Ascending aorta (tissue), 2 donors: ENCODE measurements at places on chromosomes 2 and 18. TPM values are rescaled to one million over a fixed set of nuclear protein-coding genes. Genes with fewer than 3 reads are reported as not detected.

DNA sequence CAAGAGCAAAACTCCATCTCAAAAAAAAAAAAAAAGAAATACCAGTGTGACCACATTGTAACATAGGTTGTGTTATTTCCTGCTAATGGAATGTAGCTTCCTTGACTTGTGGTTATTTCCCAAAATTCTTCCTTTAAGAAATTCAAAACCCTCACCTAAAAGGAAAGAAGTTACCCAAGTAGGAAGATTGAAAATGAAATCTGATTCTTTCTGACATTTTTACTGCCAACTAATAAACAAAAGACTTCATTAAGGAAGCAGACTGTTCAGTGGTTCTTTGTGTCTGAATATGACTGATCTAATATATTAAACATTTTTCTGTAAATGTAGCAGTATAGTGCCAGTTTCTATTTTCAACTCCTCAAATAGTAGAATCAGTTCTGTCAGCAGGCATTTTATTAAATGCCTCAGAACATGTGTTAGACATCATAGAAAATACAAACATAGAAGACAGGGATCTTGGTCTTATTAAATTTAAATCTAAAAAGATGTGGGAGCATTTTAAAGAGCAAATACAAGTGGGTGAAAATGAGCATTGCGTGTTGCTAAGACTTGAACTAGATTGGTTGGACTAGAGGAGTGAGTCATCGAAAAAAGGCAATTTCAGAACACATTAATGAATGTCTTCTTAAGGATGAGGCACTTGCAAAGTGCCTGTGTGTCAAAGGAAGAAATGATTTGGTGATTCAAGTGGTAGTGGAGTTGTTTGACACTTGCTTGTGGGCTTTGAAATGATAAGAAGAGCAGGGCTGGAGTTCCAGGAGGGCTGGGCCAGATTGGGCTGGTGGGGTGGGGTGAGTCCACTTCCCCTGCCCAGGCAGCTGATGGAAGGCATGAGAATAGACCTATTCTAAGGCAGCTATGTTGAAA, 53.4 kb downstream of the PKP4 start:
- H3K27me3 ChIP-seq: no peaks in the 10 kb centered on the region
- H3K4me1 ChIP-seq: no peaks in the 10 kb centered on the region
- no peak overlapping the region for H3K4me3 ChIP-seq
- no peak overlapping the region for H3K27ac ChIP-seq

DNA sequence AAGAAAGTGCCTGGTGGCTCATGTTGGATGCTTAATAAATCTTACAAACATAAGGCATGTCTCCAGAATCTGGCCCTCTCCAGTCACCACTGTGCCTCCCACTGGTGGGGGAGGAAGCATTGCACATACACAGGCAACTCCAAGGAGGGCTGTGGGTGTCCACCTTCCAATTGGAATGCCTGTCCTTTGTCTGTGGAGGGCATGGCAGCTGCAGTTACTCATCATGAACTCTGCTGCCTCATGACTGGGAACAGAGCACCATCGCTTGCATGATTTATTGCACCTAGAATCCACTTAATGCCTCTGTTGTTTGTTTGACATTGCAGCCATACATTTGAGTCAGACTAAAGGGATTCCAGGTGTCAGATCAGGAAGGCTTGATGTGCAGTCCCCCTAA, 278.9 kb downstream of the PRKCE start:
- no peaks in the 10 kb centered on the region for H3K36me3 ChIP-seq
- DNase-seq: peak; percentile 16
- no peaks in the 10 kb centered on the region for H3K27me3 ChIP-seq
- no peak overlapping the region for H3K27ac ChIP-seq

DNA sequence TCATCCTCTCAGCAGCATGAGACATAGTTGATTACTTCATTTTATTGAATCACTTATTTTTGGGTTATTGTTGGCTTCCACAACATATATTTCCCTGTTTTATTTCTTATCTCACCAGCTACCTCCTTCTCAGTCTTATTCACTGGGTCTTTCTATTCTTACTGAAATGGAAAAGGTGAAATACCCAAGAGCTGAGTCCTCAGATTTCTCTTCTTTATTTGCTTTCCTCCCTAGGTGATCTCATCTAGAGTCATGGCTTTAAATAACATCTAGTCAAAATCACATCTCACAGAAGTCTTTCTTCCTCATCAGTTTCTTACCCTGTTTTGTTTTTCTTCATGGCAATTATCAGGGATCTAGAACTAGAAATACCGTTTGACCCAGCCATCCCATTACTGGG, 105.0 kb upstream of the RBBP8 start:
- H3K36me3 ChIP-seq: no peaks in the 10 kb centered on the region
- no peak overlapping the region for H3K4me3 ChIP-seq
- DNase-seq: no peak
- no peaks in the 10 kb centered on the region for H3K27me3 ChIP-seq

- no peaks in the 10 kb centered on the region for H3K36me3 ChIP-seq
- H3K4me3 ChIP-seq: no peak overlapping the region
- no peak for DNase-seq
Measured at GRCh38 chr2:230711224-230711623, 1.4 kb upstream of the CAB39 start.

DNA sequence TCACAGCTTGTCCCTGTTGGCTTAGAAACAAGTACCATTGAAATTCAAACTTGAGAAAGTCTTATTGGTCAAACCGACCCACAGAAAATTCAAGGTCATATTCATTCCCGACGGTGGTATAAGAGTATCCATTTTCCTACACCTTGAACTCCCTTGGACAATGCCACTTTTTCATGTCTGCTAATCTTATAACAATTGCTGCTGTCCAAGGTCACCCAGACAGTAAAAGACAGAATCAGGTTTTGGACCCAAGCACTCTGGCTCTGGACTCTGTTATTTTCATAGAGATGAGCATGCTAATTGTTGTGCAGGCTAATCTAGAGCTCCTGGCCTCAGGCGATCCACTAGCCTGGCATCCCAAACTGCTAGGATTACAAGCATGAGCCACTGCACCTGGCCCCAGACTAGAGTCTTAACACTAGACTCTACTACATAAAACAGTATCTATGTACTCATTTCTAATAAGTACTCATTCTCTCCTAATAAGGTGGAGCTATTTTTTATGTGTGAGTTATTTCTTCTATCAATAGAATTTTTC, 57.8 kb downstream of the C2orf76 start:
- DNase-seq: no peak
- H3K36me3 ChIP-seq: no peaks in the 10 kb centered on the region
- no peak overlapping the region for H3K27ac ChIP-seq
- no peaks in the 10 kb centered on the region for H3K4me1 ChIP-seq

DNA sequence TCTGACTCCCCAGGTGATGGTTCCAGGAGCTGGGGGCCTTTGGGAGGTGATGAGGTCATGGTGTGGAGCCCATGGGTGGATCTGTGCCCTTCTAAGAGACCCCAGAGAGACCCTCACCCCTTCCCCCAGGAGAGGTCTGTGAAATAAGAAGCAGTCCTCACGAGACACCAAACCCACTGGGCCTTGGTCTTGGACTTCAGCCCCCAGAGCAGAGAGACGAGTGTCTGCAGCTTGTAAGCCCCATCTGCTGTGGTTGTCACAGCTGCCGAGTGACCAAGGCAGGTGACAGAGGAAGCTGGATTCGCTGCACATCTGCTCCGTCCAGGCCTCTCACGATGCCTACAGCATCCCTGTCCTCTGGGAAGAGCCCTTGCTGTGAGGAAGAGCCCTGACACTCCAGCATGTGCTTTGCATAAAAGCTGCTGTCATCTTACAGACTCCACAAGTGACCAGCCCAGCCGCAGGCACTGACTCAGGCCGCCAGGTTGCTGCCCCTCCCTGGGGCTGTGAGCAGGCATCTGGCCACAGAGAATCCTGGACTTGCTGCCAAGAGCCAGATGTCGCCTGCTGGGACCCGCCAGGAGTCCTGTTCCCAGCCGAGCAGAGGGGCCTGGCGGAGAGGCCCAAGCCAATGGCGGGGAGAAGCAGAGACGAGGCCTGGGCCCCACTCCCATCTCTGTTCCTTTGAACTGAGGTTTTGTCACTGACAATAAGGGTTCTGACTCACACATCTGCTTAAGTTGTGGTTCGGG, 150.8 kb downstream of the PXDN start:
- H3K4me1 ChIP-seq: peaks cover 9% of the 10 kb centered on the region
- no peak for DNase-seq
- no peak overlapping the region for H3K4me3 ChIP-seq
- H3K27me3 ChIP-seq: no peaks in the 10 kb centered on the region
- H3K27ac ChIP-seq: no peak overlapping the region

The PAX3 gene
- total RNA-seq: not detected

The NT5C1B gene
- total RNA-seq: not detected

GRCh38 chr2:207180741-207181140, 15.0 kb upstream of the KLF7 start:
- no peak overlapping the region for H3K4me3 ChIP-seq
- H3K4me1 ChIP-seq: no peaks in the 10 kb centered on the region
- H3K27me3 ChIP-seq: no peaks in the 10 kb centered on the region
- no peaks in the 10 kb centered on the region for H3K36me3 ChIP-seq
- H3K27ac ChIP-seq: no peak overlapping the region
- no peak for DNase-seq

DNA sequence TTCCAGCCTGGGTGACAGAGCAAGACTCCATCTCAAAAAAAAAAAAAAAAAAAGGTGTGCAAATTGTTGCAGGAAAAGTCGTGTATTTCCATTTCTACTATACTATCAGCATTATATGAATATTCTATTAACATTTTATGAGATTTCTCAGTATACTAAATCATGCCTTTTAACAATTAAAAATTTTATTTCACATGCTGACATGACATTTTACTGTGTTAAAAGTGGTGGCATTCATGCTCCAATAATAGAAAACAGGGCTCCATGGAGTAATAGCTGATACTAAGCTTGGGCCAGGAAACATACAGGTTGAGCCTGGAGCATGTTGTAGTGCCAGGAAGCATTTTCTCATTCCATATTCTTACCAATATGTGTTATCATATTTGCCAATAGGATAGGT, 141.4 kb downstream of the SPAG16 start:
- no peaks in the 10 kb centered on the region for H3K36me3 ChIP-seq
- H3K4me1 ChIP-seq: no peaks in the 10 kb centered on the region
- no peak overlapping the region for H3K27ac ChIP-seq
- H3K4me3 ChIP-seq: no peak overlapping the region

DNA sequence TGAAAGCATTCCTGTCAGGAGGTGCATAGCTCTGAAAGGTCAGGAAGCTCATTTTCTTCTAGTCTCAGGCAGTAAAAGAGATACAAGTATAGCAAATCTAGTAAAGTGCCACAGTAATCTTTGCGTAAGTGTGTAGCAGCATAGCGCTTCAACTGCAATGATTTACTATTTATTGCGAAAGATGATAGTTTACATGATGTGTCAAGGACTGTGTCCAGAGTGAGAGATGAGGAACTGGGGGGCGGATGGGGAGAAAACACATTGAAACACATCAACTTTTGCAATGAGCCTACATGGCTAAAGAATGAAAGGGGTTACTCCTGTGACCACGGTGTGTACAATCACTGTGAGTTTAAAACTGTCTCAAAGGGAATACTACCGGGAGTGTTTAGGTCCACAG, 644.4 kb downstream of the GALR1 start:
- no peaks in the 10 kb centered on the region for H3K4me1 ChIP-seq
- H3K36me3 ChIP-seq: no peaks in the 10 kb centered on the region
- no peaks in the 10 kb centered on the region for H3K27me3 ChIP-seq

- no peak for DNase-seq
- no peak overlapping the region for H3K4me3 ChIP-seq
- no peaks in the 10 kb centered on the region for H3K27me3 ChIP-seq
- H3K4me1 ChIP-seq: peaks cover 17% of the 10 kb centered on the region
Measured at GRCh38 chr2:108613261-108614042, 79.2 kb downstream of the LIMS1 start.

- no peak overlapping the region for H3K4me3 ChIP-seq
- DNase-seq: no peak
- no peaks in the 10 kb centered on the region for H3K27me3 ChIP-seq
- H3K36me3 ChIP-seq: no peaks in the 10 kb centered on the region
- H3K4me1 ChIP-seq: no peaks in the 10 kb centered on the region
Measured at GRCh38 chr2:31802711-31803110, 208.1 kb downstream of the MEMO1 start.

DNA sequence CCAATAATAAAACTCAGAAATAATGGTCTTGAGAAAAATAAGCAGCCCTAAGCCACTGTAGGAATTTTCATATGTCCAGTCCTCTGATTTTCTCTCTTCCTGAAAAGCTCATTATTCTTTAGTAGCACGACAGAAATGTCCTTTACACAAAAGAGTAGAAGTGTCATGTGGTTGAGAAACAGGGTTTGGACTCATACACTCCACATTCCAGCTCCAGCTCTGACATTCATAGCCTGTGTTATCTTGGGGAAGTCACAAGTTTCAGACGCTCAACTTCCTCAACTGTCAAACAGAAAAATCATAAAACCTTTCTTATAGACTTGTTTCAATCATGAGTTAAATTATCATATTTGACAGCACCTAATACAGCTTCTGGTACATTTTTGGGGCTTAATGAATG, 511.5 kb downstream of the TNS1 start:
- no peaks in the 10 kb centered on the region for H3K27me3 ChIP-seq
- H3K4me1 ChIP-seq: no peaks in the 10 kb centered on the region
- no peak for DNase-seq
- H3K27ac ChIP-seq: no peak overlapping the region

- H3K36me3 ChIP-seq: no peaks in the 10 kb centered on the region
- peaks cover 8% of the 10 kb centered on the region for H3K27me3 ChIP-seq
- DNase-seq: no peak
- peak overlapping the region; percentile 53 for H3K4me3 ChIP-seq
- peaks cover 4% of the 10 kb centered on the region for H3K4me1 ChIP-seq
- no peak overlapping the region for H3K27ac ChIP-seq
Measured at GRCh38 chr18:37253394-37254235, 312.0 kb downstream of the CELF4 start.

The GPR35 gene
- not detected for total RNA-seq

The FAM110C gene
- 0.43 TPM for total RNA-seq

GRCh38 chr2:118535171-118535817, 312.2 kb downstream of the EN1 start:
- H3K4me1 ChIP-seq: no peaks in the 10 kb centered on the region
- no peak overlapping the region for H3K4me3 ChIP-seq
- H3K27me3 ChIP-seq: no peaks in the 10 kb centered on the region
- no peaks in the 10 kb centered on the region for H3K36me3 ChIP-seq
- no peak for DNase-seq

GRCh38 chr2:20091305-20091991, 40.0 kb upstream of the LAPTM4A start:
- H3K27ac ChIP-seq: no peak overlapping the region
- H3K27me3 ChIP-seq: no peaks in the 10 kb centered on the region
- no peaks in the 10 kb centered on the region for H3K4me1 ChIP-seq
- peak; percentile 72 for DNase-seq
- H3K36me3 ChIP-seq: no peaks in the 10 kb centered on the region
- H3K4me3 ChIP-seq: no peak overlapping the region

DNA sequence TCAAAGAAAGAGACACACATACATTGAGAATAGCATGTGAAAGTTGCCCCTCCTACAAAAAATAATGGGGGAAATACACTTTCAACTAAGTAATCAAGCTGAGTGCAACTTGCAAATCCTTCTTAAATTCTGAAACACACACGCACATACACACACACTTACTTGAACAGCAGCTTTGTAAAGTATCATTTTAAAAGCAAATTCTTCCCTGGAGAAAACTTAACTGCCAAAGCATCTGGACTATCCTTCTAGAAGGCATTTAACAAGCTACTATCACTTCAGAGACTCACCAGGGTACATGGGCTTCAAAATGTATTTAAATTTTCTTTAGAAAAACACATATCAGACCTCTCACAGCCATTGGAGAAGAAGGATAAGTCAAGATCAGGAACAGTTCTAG, 15.3 kb downstream of the GAREM1 start:
- no peak overlapping the region for H3K27ac ChIP-seq
- no peak overlapping the region for H3K4me3 ChIP-seq
- H3K27me3 ChIP-seq: no peaks in the 10 kb centered on the region
- H3K4me1 ChIP-seq: no peaks in the 10 kb centered on the region

The KIF5C gene
- total RNA-seq: 6.2 TPM
